ENCODE measurements at places on chromosomes 2 and 18.

DNA sequence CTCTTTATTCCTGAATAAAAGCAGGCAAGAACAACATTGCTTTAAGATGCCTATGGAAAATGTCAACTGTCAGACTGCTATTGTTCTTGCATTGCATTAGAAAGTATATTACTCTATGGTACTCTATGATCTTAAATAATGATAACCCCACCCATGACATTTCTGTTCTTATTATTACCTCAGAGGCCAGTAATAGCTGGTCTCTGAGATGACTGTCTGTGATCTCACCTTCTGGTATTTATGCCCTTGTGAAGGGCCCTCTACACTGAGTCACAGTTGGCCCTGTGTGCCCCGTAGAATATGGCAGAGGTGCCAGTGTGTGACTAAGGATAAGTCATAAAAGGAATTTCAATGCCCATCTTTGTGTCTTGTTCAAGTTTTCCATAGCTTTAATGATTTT, 61.0 kb downstream of the SPP2 start:
- no peak overlapping the region for H3K27ac ChIP-seq
- no peaks in the 10 kb centered on the region for H3K4me1 ChIP-seq
- H3K36me3 ChIP-seq, result no peaks in the 10 kb centered on the region
- no peak for DNase-seq

GRCh38 chr2:181198183-181198864, 217.9 kb downstream of the UBE2E3 start:
- no peak overlapping the region for H3K4me3 ChIP-seq
- no peak overlapping the region for H3K27ac ChIP-seq
- no peaks in the 10 kb centered on the region for H3K36me3 ChIP-seq
- H3K27me3 ChIP-seq, result no peaks in the 10 kb centered on the region

DNA sequence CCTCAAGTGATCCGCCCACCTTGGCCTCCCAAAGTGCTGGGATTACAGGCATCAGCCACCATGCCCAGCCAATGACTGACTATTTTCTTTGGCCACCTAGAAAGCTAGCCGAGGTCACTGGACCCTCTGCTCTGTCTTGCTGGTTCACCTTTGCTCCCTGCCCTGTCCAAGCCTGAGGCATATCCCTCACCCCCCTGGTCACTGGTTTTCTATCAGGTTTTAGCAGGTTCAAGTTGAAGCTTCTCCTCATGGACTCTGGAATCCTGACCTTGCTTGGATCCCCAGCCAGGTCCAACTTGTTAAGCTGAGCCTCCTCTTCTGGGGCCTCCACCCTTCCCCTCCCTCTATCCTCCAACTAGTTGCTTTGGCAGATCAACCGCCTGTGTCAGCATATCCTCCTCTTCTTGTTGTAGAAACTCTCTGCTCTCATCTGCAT, 33.4 kb downstream of the PAX8 start:
- no peak overlapping the region for H3K27ac ChIP-seq
- no peak for DNase-seq
- H3K4me1 ChIP-seq, result peaks cover 14% of the 10 kb centered on the region
- H3K4me3 ChIP-seq, result no peak overlapping the region
- H3K27me3 ChIP-seq, result no peaks in the 10 kb centered on the region
- H3K36me3 ChIP-seq, result no peaks in the 10 kb centered on the region

DNA sequence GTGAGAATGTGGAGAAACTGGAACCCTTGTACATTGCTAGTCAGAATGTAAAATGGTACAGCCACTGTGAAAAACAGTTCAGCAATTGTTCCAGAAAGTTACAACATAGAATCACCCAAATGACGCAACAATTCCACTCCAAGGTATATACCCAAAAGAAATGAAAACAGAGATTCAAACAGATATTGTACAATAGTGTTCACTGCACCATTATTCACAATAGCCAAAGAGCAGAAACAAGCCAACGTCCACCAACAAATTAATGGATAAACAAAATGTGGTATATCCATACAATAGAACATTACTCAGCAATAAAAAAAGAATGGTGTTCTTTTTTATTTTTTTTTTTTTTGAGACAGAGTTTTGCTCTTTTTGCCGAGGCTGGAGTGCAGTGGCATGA, 10.9 kb downstream of the CLASP1 start:
- H3K4me1 ChIP-seq, result peaks cover 21% of the 10 kb centered on the region
- H3K36me3 ChIP-seq, result peaks cover 2% of the 10 kb centered on the region
- H3K27ac ChIP-seq, result no peak overlapping the region

DNA sequence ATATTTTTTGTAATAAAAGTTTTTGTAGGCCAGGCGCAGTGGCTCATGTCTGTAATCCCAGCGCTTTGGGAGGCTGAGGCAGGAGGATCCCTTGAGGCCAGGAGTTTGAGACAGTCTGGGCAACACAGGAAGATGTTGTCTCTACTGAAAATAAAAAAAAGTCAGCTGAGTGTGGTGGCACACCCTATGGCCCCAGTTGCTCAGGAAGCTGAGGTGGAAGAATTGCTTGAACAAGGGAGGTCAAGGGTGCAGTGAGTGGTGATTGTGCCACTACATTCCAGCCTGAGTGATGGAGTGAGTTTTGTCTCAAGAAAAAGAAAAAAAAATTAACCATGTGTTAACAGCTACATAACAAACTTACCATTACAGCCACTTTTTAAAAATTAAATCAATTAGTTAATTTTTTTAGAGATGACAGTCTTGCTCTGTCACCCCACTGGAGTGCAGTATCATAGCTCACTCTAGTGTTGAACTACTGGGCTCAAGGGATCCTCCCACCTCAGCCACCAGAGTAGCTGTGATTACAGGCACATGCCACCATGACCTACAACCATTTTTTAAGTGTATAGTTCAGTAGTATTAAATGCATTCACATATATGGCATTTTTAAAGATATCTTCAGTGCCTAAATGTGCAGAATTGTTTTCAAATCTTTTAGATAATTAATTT, 67.2 kb upstream of the ACYP2 start:
- no peak overlapping the region for H3K27ac ChIP-seq
- H3K36me3 ChIP-seq, result no peaks in the 10 kb centered on the region
- no peak for DNase-seq
- H3K4me3 ChIP-seq, result no peak overlapping the region
- H3K4me1 ChIP-seq, result peaks cover 5% of the 10 kb centered on the region
- H3K27me3 ChIP-seq, result no peaks in the 10 kb centered on the region

Measured in thoracic aorta (tissue), 2 donors.